ENCODE measurements at places on chromosomes 4 and X.

DNA sequence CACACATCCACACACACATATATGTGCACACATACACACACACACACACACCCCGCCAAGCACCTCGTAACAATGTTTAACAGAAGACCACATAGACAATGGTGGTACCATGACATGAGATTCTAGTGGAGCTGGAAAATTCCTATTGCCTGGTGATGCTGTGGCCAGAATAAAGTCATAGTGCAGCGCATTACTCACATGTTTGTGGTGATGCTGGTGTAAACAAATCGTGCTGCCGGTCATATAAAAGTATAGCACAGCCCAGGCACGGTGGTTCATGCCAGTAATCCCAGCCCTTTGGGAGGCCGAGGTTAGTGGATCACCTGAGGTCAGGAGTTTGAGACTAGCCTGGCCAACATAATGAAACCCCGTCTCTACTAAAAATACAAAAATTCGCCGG is 275.2 kb downstream of the TRIML1 start:
- DNase-seq = no peak

DNA sequence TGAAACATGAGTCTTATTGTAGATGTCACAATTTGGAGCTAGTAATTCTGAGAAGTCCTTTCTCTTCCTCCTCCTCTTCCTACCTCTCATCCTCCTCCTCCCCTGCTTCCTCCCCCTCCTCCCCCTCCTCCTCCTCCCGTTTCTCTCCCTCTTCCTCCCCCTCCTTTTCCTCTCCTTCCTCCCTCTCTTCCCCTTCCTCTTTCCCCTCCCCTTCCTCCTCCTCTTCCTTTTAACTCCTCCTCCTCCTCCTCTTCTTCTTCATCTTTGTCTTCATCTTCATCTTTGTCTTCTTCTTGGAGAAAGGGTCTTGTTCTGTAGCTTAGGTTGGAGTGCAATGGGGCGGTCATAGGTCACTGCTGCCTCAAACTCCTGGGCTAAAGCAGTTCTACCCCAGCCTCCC is 161.8 kb downstream of the PCDH7 start:
- no peak for DNase-seq

GRCh38 chr4:171602638-171603355 is 210.4 kb upstream of the GALNTL6 start:
- DNase-seq = no peak

DNA sequence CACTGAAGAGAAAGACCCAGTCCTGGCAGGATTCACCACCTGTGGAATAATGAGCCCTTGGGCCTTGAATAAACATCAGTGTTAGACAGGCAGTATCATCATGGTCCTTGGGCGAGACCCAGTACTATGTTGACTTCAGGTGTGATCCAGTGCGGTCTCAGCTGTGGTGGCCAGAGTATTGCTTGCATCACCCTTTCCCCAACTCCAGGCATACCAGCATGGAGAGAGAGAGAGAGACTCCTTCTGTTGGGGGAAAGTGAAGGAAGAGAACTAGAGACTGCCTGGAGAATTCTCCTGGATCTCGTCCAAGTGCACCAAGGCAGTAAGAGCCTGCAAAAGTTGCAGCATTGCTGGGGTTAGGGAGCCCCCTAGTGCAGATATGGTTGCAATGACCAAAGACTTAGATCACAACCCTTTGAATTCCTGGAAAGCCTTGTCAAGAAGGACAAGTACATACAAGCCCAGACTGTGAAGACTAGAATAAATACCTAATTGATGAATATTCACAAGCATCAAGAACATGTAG is 61.1 kb upstream of the VAMP7 start:
- DNase-seq = no peak

DNA sequence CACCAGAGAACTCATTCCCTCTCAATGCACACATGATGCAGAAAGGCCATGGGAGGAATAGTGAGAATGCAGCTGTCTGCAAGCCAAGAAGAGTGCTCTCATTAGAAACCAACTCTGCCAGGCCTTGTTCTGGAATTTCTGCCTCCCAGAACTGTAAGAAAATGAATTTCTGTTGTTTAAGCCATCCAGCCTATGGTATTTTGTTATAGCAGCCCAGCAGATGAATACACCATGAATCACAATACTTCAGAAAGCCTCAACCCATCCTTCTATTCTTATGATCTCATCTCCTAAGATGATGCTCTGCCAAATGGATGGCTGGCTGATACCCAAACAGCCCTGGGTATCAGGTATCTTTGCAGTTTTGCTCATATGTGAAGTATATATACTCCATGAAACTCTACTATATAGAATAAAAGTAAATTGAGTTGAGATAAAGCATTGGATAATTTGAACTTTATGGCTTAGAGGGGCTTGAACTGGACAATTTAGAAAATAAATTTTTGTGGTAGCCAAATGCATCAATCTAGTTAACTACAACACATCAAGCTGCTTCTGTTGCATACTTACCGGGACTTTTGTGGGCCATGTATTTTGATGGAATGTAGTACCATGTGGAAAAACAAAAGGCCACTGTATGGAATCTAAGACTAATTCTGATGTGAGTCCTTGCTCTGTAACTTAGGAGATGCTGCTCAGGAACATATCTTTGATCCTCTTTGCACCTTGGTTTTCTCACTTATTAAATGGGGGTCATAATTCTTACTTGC is 245.9 kb downstream of the HS3ST1 start:
- no peak for DNase-seq

- no peak for DNase-seq
Measured at GRCh38 chr4:169225058-169225751, 45.6 kb downstream of the SH3RF1 start.

- no peak for DNase-seq
Measured at GRCh38 chrX:40483502-40483901, 97.3 kb upstream of the ATP6AP2 start.
